Stimulated activated CD8-positive, alpha-beta memory T cell treated with anti-CD3 and anti-CD28 coated beads, Interleukin-15, amount 100 ng/mL, for 24 hours (primary cell): ENCODE measurements at places on chromosomes 6 and 20.

DNA sequence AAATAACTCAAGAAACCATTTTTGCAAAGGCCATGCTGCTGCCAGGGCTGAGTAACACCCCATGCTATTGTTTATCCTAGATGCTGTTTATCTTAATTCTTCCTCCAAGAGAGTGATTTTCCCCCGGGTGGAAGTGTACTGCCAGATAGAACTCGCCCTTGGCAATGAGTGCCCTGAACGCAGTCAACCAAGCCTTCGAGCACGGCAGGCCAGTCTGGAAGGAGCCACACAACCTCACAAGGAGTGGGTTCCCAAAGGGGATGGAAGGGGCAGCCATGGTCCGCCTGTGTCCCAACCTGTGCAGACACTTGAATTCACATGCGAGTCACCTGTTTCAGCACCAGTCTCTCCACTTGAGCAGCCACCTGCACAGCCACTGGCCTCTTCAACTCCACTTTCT is 31.9 kb downstream of the PNPLA1 start:
- DNase-seq = no peak

GRCh38 chr20:22887796-22888195 is 147.3 kb upstream of the SSTR4 start:
- no peak for DNase-seq

GRCh38 chr6:130503146-130503545 is 137.3 kb downstream of the TMEM200A start:
- no peak for DNase-seq

DNA sequence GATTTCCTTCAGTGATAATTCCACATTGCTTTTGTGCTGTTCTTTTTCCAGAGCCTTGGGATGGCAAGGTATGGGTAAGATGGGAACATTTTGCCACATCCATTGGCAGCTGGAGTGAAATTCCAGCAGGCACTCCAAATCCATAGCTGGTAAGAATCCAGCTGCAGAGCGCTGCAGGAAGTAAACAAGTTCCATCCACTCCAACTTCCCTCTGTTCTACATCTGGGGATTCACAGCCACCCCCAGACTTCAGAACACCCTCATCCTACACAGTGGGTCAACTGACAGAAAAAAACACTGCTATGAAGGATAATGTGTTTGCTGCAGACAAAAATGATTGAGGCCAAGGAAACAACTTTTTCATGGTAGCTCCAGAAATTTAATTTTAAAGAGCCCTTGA is 747.8 kb downstream of the MAFB start:
- DNase-seq = no peak

GRCh38 chr6:91280494-91280830 is 693.6 kb upstream of the MAP3K7 start:
- no peak for DNase-seq

GRCh38 chr6:116512734-116513133 is 1.3 kb downstream of the CALHM5 start:
- no peak for DNase-seq

DNA sequence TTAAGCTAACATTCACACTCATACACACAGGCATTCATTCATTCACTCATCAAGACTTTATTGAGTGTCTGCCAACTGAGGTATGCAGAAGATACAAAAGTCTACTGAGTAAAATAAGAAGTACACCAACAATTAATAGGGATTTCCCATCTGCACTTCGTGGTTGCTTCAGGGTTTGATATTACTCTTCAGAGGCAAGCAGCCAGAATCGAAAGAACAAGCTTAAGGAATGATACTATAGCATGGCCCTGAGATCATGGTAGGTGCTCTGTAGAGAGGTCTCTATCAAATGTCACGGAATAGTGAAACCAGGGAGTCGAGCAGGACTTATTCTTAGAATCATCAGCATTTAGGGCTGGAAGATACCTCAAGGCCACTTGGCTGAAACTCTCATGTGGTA is 135.4 kb downstream of the NRN1 start:
- DNase-seq = no peak

- no peak for DNase-seq
These were observed 1.5 kb downstream of the ID4 start for GRCh38 chr6:19838442-19839236.

GRCh38 chr6:12112540-12113189 is 100.6 kb downstream of the HIVEP1 start:
- DNase-seq = no peak

DNA sequence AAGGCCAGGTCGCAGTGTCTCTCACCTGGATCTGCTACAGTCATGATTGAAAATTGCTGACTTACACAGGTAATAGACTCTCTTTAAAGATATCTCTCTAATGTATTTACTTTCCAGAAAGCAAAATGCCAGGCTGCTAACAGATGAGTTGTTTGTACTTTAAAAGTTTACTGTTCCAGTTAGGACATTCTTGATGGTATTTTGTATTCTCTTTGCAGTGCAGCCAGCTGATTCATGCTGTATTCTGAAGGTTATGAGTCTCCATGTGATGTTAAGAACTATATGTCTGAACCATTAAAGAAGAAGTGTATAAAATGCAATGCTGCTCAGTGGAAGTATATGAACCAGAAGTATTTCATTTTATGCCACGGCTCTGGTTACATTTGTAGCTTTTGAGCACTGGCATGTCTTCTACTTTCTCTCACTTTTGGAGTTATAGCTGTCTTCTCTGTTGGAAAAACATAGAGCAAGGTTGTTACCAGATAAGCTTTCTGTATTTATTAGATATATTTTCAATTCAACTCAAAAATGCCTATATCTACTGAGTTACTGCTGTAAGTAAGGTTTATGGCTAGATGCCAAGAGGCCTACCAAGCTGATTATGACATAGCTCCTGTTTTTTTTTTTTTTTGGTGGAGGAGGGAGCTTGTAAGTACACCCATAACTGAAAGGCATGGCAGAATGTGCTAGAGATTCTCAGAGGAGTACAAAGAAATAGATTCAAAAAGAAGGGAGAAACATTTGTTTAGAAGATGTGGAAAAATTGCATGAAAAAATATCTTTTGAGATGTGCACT is 130.5 kb upstream of the MAN1A1 start:
- DNase-seq = no peak

- no peak for DNase-seq
These were observed 62.4 kb downstream of the ARID1B start for GRCh38 chr6:156839591-156840001.

DNA sequence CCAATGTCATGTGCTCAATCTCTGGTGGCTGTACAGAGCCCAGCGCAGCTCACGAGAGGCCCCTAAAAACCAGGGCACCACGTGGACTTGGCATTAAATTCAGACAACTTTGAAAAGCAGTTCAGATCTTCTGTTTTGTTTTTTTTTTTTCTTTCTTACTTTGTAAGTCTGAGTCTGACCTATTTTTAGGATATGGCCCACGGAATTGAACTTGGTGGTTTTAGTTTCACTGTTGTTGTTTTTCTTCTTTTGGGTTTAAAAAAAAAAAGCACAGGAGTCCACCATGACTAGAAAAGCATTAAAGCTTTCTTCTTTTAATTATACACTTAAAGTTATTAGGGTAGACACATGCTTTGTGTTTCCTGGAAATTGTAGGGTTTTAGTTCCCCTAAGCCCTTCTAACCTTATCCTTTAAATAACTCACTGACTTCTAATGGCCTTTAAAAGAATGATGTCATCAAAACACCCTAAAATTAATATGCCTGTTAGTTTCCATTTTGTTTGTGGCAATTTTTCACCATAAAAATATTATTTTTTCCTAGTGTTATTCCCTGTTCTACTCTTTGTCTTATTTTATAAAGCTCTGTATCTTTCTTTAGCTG is 48.5 kb upstream of the CCN2 start:
- DNase-seq = no peak

DNA sequence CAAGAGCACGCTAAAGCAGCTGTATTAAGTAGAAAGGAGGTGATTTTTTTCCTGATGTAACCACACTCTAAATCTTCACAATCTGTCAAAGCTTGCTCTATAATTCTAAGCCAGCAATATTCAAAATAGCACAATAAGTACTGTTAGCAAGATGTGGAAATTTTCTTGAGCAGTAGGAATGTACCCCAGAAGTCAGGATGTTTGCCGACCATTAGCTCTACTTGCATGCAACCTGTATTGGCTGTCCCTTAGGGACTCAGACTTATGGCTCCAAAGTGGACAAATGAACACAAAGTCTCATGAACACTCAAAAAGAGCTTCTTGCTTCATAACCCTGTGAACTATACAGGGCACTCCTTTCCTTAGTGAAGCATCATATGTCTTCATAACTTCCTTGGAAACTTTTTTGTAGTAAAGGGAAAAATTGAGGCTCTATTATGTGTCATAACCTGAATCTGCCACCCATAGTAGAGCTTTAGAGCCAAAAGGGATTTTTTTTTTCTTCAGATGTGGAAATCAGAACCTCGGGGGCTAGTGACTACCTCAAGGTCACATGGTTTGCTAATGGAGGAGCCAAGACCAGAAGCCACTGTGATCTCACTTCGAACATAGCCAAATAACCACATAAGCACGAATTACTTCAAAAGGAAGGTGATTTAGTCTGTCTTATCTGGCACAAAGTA is 54.5 kb downstream of the ADGRG6 start:
- no peak for DNase-seq

- no peak for DNase-seq
These were observed 159.5 kb downstream of the SOD2 start for GRCh38 chr6:159533568-159533967.

- no peak for DNase-seq
These were observed 1.9 kb downstream of the EDN1 start for GRCh38 chr6:12291839-12292604.

GRCh38 chr6:27049863-27050781 is 197.4 kb upstream of the PRSS16 start:
- DNase-seq = no peak

DNA sequence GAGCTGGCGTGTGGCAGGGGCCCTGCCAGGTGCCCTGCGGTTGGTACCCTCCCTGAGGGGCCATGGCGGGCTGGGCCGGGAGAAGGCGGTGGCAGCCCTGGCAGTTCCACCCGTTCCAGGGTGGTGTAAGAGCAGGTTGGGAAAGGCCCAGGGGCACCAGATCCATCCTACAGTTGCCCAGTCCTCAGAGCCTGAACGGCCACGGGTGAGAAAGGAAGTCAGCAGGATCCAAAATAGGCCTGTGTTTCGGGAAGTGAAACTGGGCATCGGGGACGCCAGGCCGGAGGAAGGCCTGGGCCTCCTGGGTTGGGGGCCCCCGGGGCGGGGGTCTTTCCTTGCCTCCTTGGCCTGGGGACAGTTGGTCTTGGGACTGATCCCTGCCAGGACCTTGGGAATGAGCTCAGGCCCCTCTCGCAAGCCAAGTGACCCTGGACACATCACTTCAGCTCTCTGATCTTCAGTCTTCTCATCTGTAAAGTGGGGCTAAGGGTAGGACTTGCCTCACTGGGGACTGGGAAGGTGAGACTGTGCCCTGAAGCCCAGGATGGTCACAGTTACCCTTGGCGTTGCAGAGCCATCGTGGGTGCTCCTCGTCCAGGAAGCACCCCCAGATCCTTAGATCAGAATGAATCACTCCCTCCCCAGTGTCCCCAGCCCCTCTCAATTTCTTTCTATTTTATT is 18.1 kb upstream of the NOL4L start:
- DNase-seq = no peak

DNA sequence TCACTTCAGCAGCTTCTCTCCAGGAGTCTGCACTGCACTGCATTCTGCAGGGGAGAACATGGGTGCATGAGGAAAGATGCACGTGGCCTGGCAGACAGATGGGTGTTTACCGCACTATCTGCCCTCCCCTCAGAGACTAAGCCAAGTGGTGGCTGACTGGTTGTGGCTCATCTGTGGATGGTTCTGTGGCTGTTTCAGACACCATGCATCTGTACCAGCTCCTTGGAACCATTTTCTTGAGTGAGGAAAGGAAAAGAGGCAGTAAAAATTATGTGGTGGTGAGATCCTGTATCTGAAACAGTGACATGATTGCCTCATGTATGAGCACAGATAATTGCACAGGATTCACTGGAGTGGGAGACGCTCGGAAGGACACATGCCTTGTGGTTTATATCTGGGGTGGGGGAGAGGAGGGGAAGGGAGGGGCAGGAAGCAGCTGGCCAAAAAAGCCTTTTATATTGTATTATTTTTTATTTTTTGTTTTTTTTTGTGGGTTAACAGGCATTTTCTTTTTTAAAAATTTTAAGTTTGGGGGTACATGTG is 161.7 kb downstream of the ERMARD start:
- DNase-seq = no peak

GRCh38 chr20:18663932-18664331 is 76.1 kb downstream of the DTD1 start:
- no peak for DNase-seq

- no peak for DNase-seq
These were observed 159.5 kb downstream of the DLL1 start for GRCh38 chr6:170131351-170131750.

DNA sequence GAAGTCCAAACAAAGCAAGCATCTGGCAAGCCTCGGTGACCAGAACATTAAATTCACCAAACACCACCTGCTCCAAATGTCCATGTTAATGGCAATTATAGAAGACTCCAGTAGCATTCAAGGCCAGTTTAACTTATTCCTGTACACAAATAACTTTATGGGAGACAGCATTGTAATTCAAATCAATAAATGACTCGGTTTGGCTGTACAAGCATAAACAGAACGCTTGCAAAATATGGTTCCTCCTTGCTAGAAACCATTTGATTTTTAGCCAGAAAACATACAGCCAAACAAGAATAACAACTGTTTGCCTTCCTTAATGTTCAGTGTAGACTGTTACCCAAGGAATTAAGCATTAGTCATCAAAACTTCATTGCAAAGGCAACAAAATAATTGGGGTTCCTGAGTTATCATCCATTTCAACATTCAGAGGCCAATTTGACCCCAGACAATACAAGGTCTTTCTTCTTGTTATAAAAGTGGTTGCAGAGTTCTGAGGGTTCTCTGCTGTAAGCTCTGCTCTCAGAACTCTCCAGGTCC is 125.1 kb downstream of the BFSP1 start:
- DNase-seq = no peak

- DNase-seq = no peak
These were observed 36.3 kb upstream of the SULF2 start for GRCh38 chr20:47821481-47822100.
